ENCODE measurements at places on chromosomes 6 and 20.

- no peak for DNase-seq
Observed at GRCh38 chr6:51805517-51805916, 281.9 kb downstream of the PKHD1 start.

DNA sequence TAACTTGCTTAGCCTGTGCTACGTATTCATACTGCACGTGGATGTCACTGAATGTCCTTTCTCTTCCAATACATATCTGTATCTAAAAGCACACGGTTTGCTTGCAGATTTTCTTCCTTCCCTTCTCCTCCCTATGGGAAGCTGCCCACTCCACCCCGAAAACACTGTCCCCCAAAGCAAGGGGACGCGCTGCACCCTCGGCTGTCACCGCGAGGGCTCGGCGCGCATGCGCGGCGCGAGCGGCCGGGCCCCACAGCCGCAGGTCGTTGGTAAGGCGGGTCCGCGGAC lies 659 bp downstream of the TMX4 start:
- peak; percentile 47 for DNase-seq

DNA sequence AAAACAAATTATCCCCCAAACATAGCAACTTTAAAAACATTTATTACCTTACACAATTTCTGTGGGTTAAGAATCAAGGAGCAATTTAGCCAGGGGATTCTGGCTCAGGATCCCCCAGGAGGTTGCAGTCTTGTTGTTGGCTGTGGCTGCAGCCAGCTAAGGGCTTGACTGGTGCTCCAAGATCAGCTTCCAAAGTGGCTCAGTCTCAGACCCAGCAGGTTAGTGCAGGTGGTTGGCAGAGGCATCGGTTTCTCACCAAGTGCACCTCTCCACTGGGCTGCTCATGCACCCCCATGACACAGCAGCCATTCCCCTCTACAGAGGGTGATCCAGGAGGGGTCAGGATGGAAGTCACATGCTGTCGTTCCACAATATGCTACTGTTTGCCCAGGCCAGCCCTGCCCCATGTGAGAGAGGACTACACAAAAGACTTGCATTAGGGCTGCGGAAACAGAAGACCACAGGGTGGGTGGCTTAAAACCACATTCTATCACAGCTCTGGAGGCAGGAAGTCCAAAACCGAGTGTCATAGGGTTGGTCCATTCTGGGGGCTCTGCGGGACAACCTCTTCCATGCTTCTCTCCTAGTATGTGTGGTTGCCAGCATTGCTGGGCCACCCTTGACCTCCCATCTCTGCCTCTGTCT lies 125.8 kb downstream of the C6orf118 start:
- no peak for DNase-seq

DNA sequence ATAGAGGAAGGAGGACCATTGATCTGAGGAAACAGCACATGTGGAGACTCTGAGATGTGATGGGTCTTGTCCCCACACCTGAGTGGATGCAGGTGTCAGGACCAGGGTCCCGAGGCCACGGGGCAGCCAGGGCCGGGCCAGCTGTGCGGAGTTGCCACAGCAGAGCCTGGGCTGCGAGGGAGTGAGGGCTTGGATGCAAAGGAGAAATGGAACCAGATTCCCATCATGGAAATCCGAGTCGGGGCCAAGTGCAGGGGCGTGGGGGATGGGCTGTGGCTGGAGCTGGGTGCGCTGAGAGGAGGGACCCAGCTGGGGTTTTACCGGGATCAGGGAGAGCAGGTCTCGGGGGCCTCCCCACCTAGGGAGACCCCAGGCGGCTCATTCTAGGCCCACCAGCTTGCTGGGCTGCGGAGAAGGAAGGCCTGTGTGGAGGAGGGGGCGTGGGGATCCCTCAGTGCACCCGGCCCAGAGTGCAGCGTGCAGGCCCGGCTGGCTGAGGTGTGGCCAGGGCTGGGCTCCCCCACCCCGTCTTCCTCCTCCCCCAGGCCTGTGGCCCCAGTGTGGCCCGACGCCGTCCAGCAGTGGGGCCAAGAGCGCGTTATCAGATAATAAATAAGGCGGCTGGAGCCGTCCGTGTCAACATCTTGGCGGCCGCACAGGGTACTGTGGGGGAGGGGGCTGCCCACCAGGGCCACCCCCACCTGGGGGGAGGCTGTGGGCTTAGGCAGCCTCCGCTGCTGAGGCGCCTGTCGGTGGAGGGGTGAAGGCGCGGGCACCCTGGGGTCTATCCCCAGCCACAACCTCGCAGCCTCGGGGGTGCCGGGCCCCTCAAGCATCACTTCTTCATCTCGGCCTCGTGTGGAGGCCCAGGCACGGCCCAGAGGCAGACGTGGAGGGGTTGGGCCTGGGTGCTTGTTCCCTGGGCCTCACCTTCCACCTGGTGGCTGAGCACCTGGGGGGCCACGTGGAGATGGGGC lies 17.2 kb downstream of the GATA5 start:
- DNase-seq: no peak
